ENCODE measurements at places on chromosomes 5 and 9.
A peak's percentile ranks its signal among the peaks of the same experiment; 100 is the strongest.

DNA sequence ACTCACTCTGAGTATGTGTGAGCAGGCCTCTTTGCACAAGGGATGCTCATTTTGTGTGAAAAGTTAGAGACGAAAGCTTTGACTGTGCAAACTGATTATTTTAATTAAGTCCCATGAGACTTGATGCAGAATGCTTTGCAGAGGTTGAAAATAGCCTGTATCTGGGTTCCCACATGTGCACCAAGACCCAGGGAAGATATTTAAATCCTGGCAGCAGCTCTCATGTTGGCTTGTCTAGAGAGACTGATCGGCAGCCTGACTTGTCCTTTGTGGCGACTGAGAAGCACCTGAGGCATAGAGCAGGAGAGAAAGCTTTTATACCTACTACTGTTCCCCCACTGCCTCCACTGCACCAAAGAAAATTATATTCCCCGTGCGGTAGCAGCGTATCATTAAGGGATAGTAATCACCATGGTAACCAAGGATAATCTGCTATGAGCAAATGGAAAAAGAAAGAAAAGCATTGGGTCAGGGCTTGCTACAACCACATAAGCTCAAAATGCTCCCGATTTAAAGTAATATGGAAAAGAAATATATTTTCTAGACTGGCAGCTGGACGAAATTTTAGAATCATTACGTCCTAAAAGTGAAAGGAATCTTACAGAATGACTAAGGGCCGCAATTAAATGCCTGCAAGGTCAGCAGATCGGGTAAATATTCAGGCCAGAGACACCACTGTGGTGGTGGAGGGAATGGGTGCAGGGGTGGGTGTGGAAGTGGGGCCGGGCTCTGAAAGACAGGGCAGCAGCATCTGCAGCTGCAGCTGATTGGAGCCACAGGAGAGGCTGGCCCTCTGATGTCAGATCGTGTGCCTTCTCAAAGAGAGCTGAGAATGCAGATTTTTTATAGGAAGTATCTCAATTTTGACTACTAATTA lies 135.3 kb upstream of the EPB41L4A start:
- peak; percentile 18 for DNase-seq

- DNase-seq: peak; percentile 80
Observed at GRCh38 chr5:177194268-177194667, 60.7 kb downstream of the NSD1 start.

- no peak for DNase-seq
Observed at GRCh38 chr5:153617190-153617589, 126.7 kb downstream of the GRIA1 start.

DNA sequence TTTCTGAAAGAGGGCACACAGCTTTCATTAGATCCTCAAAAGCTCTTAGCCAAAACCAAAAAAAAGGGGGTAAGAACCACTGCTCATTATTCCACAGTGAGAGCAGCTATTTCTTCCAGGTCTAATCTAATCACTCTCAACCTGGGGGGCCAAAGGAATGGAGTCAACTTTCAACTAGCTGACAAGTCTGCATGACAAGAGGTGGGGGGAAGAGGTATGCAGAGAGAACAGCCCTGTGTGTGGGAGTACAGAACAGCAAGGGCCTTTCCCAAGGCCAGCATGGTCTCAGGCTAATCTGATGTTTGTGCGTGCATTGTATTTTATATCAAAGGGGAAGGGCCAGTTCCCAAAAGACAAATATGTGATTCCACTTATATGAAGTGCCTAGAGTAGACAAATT lies 36.9 kb upstream of the PIP5K1B start:
- no peak for DNase-seq

DNA sequence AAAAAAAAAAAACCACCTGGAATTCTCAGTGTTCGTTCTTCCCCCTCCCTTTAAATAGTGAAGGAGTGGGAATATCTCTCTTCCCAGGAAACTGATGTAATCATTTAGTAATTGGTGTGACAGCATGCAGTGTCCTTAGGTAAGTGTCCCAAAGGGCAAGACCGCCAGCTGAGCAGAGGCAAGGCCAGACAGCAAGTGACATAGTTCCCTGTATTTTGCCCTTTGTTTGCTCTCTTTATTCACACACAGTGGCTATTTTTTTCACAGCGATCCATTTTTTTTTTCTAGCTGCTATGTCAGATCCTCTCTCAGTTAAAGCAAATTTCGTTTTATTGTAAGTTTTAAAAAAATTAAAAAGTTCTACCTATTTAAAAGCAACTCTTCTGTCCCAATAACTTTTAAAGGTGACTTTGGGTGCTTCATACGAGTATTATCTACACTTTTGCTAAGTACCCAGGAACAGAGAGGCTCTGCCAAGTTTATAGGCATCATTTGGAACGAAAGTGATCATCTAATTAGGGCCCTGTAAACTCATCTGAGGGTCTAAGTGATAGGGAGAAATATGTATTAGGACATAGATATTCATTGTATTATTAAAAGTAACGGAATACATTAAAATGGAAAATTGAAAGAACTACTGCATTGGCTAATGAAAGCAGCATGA lies 98.2 kb upstream of the ALDH1A1 start:
- DNase-seq: no peak

DNA sequence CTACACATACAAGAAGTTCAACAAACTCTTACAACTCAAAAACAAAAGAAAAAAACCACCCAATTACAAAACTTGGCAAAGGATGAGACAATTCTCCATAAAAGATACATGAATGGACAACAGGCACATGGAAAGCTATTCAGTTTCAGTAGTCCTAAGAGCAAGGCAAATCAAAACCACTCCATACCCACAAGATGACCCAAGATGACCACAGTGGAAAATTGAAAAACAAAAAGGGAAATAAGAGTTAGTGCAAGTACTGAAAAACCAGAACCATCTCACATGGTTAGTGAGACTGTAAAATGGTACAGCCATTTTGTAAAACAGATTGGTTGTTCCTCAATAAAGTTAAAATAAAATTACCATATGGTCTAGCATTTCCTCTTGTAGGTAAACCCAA lies 287.1 kb upstream of the CDH9 start:
- no peak for DNase-seq

DNA sequence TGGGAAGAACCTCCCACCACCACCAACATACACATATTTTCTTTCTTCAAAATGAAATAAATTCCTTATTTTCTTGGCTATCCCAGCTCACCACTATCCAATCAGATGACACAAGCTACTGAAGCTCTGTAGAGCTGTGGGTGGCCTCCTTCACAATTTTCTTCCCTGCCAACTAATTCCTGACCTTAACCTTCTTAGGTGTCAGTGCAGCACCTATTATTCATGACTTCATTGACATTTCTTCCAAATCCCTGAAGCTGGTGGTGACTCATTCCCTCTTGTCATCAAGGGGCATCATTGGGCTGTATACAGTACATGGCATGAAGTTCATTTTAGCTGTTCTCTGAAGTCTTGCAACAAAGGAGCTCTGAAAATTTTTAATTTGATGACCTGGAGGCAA lies 42.0 kb upstream of the ADRA1B start:
- peak; percentile 34 for DNase-seq

- DNase-seq: peak; percentile 66
Observed at GRCh38 chr5:38780945-38781344, 64.9 kb upstream of the OSMR start.

DNA sequence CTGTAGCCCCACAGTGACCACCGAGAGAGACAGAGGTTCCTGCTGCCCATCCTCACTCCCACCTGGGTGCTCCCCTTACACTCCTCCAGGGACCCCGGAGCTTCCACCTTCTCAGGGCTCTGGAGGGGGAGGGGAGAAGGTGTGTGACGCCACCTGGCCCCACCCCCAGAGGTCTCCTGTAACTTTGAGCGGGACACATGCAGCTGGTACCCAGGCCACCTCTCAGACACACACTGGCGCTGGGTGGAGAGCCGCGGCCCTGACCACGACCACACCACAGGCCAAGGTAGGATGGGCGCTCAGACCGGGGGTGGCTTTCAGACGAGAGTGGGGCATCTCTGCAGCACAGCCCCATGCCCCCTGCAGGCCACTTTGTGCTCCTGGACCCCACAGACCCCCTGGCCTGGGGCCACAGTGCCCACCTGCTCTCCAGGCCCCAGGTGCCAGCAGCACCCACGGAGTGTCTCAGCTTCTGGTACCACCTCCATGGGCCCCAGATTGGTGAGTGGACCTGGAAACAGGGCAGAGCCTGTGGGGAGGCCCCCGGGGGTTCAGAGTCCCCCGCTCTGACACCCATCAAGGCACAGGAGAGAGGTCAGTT lies 4.5 kb downstream of the MAMDC4 start:
- DNase-seq: no peak

- no peak for DNase-seq
Observed at GRCh38 chr5:4148009-4148408, 552.4 kb downstream of the IRX1 start.

DNA sequence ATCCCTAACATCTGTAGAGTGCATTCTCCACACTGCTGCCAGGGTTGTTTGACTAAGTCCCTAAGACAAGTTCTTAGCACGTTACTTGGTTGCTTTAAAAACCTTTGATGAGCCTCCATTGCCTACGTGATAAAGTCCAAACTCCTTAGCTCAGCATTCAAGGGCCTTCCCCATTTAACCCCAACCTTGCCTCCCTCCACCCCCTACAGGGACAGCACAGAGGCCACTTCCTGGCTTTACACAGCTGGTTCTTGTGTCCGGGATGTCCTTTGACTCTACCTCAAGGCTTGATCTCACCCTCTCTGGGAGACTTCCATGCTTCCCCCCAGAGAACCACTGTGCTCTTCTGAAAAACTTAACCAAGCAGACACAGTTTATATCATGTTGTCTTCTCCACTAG lies 29.4 kb downstream of the FAM240B start:
- DNase-seq: no peak

DNA sequence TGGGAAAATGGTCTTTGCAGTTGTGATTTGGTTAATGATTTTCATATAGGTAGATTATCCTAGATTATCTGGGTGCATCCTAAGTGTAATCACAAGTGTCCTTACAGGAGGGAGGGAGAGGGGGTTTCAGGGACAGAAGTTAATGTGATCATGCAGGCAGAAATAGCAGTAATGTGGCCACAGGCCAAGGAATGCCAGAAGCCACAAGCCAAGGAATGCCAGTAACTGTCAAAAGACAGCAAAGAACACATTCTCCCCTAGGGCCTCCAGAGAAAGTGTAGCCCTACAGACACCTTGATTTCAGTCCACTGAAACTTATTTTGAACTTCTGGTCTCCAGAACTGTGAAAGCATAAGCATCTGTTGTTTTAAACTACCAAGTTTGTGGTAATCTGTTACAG lies 2074.5 kb downstream of the MAT2B start:
- DNase-seq: peak; percentile 51
